T-helper 22 cell (primary cell): ENCODE measurements at places on chromosomes 2 and 18.

DNA sequence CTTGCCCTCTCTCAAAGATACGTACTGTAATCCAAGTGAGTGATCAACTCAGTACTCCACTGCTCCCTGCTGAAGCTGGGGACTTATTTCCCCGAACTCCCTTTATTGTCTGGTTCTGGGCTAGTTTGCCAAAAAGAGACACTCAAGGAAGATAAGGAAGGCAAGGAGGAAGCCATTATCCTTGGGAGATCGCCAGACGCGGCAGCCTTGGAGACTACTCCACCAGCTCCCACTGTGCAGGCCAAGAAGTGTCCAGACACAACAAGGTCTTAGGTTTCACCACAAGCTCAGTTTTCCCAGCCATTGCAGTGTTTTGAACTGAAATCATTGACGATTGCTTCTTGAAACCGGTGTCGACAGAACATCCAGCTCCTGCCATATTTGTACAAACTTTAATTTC is 439.6 kb upstream of the UBE2E3 start:
- DNase-seq = no peak

GRCh38 chr18:824179-824578 is 12.1 kb upstream of the YES1 start:
- DNase-seq = no peak

DNA sequence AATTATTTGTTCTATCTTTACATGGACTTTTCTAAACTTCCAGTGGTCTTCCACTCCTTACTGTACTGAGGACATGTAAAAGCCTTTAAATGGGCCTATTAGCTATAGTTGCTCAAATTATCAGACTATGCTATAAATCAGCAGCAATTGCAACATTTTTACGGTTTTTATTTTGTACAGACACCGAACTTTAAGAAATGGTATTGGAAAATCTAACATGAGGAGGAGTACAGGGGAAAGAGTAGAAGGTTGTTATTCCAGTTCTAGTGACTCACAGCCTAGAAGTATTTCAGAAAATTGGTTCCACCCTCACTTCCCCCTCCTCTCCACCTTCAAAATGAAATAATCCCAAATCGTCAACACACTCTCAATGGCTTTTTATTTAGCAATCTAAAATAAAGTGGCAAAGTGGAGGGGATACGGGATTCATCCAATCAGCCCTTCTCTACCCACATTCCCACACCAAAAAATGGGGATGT is 1.1 kb downstream of the NCKAP1 start:
- DNase-seq = no peak

GRCh38 chr2:199946836-199947235 is 8.5 kb downstream of the TYW5 start:
- no peak for DNase-seq

DNA sequence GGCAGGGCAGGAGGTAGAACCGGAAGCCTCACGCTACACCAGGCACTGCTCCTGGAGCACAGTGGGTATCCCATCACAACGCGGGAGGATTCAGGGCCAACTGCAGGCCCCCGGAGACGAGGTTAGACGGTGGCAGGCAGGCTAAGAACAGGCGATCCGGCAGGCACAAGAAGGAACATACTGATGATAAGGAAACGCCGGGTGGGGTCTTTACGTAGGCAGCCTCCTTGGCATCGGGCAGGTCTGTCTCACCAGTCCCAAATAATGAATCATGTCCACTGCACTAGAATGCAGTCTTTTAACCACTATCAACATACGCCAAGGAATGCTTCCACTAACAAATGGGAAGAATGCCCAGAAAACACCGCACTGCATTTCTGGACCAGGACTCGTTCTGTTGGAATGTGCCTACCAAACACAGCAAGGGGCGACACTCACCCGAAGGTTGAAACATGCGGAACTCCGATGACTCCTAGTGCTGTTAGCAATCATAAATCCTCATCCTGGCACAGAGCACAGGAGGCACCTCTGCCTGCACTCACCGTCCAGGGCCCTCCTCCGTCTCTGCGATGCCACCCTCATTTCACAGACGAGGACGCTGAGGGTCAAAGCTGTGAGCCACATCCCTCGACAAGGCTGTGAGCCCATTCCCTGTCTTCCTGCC is 35.2 kb downstream of the ZNF516 start:
- no peak for DNase-seq

DNA sequence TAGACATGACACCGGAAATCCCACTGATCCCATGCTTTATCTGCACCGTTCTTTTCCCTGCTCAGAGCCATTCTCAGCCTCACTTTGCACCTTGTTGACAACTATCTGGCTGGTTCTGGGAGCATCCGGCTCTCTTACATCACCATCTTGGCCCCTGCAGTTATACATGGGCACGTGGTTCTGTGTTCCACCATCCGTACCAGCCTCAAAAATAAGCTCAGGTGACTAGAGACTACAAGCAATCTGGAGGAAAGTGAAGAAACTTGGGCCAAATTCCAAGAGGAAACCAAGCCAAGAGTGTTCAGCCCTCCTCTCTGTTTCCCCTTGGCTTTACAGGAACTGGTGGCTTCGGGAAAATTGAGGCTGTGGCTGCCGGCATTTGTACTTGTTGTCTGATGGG is 244.6 kb upstream of the ACVR2A start:
- no peak for DNase-seq

DNA sequence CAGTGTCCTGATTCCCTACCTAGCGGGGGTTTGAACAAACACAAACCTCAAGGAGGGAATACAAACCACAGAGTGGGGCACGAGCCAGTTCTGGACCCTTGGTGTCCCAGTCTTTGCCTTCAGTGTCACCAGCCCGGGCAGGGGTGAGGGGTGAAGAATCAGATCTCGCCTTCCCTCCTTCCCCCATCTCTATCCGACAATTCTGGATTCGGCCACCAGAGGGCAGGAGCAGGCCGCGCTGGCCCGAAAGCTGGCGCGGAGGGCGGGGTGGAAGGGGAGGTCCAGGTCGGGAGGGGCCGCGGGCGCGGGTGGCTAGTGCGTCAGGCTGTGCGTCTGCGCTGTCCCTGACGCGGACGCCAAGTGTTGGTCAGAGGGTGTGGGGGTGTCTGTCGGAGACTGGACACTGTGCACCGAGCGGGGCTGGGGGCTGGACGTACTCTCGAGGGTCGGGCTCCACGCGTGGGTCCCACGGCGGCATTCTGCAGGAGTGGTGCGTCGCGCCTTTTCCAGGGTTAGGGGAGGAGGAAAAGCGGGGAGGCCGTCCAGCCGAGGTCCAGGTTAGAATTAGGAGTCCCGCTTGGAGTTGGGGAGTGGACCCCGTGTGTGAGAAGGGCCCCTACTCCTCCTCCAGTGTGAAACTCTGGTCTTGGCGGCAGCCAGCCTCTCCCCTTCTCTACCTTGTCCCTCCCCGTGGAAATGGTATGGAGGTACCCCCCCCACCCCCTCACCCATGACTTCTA is 2.9 kb upstream of the CRYBA2 start:
- peak; percentile 41 for DNase-seq

DNA sequence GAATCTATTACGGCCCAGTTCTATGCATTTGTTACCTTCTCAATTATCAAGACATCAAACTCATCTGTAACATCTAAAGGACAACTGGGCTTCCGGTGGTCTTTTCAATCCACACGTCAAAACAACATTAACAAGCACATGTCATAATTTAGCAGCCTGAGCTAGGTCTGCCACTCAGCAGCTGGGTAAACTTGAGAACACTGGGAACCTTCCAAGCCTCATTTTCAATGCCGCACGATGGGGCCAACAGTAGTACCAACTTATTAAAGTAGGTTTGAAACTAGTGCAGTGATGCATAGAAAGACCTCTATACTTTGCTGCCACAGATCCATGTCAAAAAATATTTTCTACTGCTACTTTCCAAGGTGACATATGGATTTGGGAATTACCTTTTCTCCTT is 60.4 kb downstream of the COL4A4 start:
- DNase-seq = no peak

DNA sequence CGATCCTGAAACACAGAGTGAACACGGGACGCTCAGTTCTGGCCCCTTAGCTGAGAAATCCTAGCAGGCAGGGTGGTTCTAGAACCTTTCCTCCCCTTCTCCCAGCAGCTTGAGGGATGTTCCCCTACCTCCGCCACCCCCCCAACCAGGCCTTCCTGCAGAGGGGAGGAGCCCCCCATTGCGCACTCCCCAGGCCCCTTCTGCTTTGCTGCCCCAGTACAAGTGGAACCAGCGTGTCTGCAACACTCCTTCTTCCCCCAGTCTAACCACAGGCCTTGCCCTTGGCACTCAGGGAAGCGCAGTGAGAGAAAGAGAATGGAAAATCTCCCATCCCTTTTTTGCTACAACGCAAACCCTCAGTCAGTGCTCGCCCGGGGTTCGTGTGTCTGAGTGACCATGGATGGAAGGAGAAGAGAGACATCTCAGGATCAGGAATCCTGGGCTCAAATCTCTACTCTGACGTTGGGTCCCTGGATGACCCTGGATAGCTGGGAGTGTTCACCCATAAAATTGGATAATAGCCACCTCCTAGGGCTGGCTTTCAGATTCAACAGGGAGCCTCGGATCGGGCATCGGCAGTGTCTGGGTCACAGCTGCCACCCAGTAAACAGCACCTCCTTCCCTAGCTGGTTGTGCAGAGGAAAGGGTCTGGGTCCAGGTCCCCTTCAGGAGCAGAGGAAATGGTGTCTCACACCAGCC is 3.7 kb downstream of the NPPC start:
- DNase-seq = no peak

DNA sequence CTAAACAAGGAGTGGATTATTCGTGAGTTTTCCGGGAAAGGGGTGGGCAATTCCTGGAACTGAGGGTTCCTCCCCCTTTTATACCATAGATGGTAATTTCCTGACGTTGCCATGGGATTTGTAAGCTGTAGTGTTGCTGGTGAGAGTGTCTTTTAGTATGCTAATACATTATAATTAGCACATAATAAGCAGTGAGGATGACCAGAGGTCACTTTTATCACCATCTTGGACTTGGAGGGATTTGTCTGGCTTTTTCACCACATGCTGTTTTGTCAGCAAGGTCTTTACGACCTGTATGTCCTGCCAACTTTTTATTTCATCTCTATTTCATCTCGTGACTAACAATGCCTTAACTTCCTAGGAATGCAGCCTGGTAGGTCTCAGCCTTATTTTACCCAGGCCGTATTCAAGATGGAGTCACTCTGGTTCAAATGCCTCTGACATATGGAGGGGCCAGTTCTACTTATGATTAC is 124.8 kb upstream of the B3GNT2 start:
- DNase-seq = no peak

GRCh38 chr18:9629709-9630108 is 15.3 kb upstream of the PPP4R1 start:
- DNase-seq = no peak

GRCh38 chr2:122263746-122264145 is 508.3 kb downstream of the TSN start:
- DNase-seq = no peak

DNA sequence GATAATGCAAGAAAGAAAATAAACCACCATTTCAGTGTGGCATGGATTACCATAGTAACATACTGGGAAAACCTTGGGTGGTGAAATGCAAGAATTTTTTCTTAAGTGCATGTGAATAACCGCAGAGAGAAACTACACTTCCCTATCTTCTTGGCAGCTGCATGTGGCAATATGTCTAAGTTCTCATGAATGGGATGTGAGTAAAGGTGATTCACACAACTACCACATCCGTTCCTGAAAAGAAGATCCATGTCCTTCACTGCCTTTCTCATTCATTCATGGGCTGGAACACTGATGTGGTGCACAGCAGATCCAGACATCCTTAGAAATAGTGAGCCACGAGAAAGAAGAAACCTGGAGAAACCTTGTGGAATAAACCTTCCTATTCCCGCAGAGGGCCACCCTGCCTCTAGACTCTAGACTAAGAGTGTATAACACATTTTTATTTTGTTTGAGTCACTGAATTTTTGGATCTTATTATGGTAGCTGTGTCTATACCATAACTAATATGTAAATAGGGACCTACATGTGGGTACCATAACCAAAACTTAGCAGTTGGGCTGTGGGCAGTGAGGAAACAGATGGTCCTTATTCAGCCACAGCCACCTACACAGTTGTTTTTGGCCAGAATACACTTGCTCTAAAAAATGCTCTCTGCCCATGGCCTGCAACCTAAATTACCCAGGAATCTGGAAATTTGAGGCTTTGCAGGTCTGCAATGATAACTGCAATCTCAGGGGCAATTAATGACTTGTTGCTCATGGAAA is 573.3 kb downstream of the LRP1B start:
- no peak for DNase-seq

DNA sequence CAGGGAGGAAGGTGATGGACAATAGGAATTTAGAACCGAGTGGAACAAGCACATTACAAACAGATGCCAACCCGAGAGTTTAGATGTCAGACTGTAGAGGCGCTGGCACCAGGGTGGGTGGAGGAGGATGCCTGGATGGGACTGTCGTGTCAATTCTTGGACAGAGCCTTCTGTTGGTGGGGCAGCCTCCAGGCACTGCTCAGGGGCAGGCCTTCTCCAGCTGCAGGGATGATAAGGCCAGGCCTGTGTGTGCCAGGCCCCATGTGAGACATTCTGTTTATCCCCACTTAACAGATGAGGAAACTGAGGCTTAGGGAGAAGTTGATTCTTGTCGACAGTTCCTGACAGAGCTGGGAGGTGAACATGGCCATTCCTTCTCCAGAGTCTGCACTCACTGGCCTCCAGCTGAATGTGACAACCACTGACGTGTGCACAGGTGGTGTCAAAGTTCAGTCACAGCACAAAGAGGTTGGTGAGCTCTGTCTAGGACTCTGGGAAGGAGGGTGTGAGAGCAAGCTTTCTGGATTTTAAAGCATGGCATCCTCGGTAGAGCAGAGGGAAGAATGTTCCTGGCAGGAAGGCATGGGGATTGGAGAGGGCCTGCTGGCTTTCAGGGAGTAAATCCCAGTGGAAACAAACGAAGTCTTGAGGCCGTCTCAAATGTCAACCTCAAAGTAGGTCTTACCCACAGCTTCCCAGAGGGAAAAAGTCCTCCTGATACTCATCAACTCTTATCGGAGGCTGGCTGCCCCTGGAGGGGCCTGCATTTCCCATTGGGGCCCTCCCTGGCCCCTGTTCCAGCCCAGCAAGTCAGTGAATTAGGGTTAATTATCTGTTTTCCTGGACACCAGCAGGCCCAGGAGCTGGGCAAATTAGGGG is 52.4 kb downstream of the GLI2 start:
- no peak for DNase-seq

- no peak for DNase-seq
Observed at GRCh38 chr2:23588508-23589201, 203.7 kb downstream of the KLHL29 start.

DNA sequence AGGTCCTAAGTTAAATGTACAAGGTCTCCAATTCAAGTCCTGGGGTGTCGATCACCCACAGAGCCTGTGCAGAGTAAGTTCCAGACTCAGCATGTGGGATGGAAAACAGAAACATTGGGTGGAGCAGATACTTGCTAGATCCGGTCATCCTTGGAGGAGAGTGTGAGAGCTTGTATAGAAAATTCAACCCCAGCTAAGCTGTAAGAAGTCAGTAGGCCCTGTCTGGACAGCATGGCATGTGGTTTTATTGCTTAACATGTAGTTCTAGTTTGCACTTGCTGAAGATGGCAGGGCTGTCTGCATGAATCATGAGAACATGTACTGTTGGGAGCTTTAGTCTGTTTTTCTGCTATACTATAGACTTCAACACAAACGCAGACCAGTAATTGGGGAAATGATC is 189.6 kb upstream of the RMP24 start:
- DNase-seq = no peak

- no peak for DNase-seq
Observed at GRCh38 chr18:23851470-23852002, 162.3 kb downstream of the LAMA3 start.
